ENCODE measurements at places on chromosomes 1 and 21.

GRCh38 chr21:41638201-41638790, 128.6 kb downstream of the RIPK4 start:
- DNase-seq = no peak

DNA sequence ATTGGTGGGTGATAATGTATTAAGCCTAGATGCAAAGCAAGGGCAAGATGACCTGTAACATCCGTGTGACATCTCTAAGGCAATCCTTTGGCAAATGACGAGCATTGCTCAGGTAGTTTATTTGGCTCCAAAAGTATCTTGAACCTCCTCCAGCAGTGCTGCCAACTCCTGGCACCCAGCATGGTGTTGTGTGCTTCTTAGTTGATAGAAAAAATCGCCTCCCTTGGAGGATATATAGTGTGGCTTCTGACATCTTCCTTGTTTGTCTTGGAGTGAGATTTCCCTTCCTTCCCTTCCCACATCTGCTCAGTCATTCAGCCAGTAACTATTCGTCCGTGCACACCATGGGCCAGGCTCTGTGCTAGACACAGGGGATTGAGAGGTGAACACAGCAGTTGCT, 121.8 kb downstream of the TOMM20 start:
- no peak for DNase-seq

- DNase-seq = no peak
Observed at GRCh38 chr1:230609208-230609607, 33.1 kb upstream of the COG2 start.

- no peak for DNase-seq
Observed at GRCh38 chr21:44377922-44378645, 24.7 kb downstream of the TRPM2 start.

DNA sequence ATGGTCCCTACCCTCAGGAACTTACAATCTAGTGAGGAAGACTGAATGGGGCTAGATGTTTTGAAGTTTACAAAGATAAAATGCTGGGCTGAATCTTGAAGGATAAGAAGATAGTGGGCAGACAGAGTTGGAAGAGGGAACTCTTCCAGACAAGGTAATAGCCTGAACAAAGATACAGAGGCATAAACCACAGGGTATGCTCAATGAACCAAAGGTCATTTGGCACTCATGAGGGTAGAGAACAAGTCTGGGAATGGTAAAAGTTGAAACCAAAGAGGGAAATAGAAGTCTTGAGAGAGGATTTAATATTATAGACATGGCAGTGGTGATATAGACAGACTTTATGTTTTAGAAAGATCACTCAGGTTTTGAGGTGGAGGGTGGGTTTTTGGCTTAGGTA, 48.1 kb upstream of the ZSWIM5 start:
- DNase-seq = no peak

DNA sequence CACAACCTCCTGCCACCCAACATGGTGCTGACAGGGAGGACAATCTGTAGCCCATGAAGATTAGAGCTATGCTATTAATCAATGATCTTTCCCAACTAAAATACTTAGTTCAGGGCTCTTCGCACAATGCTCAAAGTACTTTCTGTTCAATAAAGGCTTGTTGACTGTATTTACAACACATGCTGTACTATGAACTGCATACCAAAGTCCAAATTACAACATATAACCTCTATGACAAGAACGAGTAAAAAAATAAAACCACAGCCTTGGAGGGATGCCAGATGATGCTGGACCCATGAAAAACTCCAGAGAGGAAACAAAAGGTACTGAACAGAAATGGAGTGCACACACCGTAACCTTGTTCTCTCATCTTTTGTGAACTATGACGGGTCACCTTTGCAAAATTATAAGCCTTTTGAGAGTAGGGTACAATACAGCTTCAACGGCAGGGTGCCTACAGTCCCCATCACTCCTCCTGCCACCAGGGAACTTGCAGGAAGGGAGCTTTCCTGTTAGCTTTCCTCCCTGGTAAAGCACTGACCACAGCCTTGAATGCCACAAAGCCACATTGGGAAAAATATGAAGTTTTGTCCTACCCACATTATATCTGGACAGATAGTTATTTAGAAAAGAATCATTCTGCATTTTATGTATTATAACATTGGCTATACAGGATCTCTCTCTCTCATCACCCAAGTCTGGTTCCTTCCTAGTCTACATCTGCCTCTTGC, 175.6 kb downstream of the NRIP1 start:
- DNase-seq = no peak

- DNase-seq = no peak
Observed at GRCh38 chr1:109615879-109616278, 3.5 kb downstream of the GNAT2 start.

- DNase-seq = no peak
Observed at GRCh38 chr1:6002714-6003501, 10.7 kb upstream of the NPHP4 start.
